Glutamatergic neuron (in vitro differentiated cells): ENCODE measurements at places on chromosomes 4 and X.

DNA sequence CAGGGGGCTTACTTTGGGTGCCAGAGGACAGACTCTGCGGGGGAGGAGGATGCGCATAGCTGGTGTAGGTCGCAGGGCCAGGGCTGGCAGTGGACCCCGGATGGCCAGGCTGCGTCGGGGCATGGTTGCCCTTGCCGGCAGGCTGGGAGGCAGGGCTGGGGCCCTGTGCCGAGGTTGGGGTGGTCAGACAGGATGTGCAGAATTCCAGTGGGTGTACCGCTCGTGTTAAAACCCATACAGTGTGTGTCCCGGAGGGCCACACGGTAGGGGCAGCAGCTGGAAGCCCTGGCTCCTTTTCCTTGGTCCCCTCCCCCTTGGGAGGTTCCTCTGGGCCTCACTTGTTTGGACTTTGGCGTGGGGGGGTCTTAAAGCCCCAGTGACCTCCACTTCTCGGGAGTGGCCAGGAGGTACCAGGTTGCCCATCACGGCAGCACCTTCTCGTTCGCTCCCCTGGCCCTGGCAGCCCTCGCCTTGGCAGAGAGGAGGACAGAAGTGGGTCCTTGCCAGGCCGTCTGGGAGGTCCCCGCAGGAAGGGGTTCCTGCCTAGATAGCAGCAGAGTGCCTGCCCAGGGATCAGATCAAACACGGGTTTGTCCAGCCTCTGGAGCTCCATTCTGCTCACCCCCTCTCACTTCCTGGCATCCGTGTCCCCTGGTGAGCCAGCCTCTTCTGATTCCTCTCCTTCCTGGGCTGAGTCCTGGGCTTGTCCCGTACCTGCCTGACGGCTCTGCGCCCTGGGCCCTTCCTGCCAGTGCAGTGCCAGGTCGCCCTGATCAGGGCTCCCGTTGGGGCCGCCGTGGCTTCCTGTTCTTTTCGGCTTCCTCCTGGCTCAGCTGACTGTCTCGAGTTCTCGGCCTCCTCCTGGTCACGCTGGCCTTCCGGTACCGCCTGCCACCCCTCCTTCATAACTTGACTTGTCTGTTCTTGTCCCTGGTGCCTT is 56.7 kb upstream of the HGFAC start:
- DNase-seq: no peak

GRCh38 chr4:150348079-150348478 is 233.9 kb upstream of the MAB21L2 start:
- no peak for DNase-seq

DNA sequence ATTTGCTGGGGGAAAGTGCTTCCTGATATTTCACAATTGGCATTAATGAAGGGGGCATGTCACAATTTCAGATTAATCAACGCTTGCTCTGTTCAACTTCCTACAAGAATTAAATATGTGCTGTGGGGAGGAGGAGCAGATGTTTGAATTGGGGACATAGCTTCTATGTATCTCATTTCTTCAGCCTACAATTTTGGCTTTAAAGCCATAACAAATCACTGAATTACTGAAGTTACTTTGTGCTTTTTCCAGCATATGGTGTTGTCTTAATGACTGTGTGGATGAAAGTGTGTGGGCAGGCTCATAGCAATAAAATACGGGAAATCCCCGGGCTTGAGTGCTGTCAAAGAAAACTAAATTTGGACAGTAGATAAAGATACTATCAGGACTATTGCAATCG is 813 bp downstream of the TLR7 start:
- no peak for DNase-seq

DNA sequence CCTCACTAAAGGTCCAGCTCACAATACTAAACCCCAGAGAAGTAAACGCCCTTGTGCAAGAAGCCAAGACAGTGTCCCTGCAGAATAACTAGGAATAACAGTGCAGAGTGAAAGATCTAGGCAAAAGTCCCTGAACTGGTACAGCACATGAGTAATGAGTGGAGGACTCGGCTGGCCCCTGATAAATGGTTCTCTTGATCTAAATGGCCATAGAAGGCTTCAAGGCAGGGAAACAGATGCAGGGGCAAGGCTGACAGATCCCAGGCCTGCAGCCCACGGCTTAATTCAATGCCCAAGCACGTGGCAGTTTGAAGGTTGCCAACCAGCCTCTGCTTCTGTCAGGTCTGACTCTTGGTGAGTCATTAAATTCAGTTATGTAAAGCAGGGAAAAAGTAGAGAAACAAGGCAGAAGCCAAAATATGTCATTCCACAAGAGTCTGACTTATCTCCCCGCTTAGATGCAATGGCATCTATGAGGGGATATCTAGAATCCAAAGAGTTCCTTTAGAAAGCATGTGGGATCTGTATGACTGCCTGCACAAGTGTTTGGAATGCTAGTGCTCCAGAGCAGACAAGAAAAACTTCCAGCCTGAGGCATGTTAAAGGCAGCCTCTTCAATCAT is 121.3 kb downstream of the PRDM5 start:
- no peak for DNase-seq

GRCh38 chrX:67614423-67614822 is 70.6 kb downstream of the AR start:
- DNase-seq: no peak

- no peak for DNase-seq
These were observed 107.6 kb downstream of the PDLIM5 start for GRCh38 chr4:94559351-94559806.

- no peak for DNase-seq
These were observed 193.1 kb upstream of the GPC4 start for GRCh38 chrX:133608406-133608805.

- DNase-seq: no peak
These were observed 324.3 kb downstream of the GPAT3 start for GRCh38 chr4:83860200-83860599.

DNA sequence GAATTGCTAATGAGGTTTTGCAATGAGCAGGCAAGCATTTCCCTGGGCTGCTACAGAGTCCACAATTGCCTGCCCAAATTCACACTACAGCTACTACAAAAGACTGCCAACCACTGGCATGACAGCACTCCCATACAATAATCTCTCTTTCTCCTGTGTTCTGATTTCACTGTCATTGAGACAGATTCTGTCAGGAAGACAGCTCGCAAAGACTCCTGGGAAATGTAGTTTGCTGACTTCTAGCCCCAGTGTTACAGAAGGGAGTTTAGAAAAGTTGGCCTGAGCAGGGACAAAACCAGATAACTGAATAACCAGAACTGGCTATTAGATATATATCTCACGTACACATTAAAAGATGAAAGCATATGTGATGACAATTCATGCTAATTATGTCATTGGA is 1231.3 kb upstream of the PRKX start:
- DNase-seq: no peak

- DNase-seq: no peak
These were observed 18.9 kb downstream of the HELQ start for GRCh38 chr4:83436680-83437079.

GRCh38 chrX:110310896-110311295 is 7.0 kb downstream of the AMMECR1 start:
- no peak for DNase-seq

GRCh38 chrX:149682956-149683947 is 28.6 kb upstream of the MAGEA11 start:
- no peak for DNase-seq

DNA sequence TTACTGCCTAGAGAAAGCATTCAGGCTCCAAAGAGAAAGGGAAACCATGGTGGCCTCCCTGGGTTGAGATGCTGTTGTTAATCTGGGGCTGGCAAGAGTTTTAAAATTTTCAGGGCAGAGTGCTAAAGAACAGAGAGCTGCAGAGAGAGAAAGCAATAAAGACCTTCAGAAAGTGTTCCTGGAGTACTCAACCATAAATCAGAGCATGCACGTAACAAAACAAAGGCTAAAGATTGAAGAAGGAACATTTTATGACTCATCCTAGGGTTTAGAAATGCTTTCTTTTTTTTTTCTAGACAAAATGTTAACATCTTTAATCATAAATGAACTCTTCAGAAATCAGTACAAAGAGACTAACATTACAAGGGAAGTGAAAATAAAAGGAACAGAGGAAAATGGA is 562.3 kb upstream of the NDST4 start:
- DNase-seq: no peak

DNA sequence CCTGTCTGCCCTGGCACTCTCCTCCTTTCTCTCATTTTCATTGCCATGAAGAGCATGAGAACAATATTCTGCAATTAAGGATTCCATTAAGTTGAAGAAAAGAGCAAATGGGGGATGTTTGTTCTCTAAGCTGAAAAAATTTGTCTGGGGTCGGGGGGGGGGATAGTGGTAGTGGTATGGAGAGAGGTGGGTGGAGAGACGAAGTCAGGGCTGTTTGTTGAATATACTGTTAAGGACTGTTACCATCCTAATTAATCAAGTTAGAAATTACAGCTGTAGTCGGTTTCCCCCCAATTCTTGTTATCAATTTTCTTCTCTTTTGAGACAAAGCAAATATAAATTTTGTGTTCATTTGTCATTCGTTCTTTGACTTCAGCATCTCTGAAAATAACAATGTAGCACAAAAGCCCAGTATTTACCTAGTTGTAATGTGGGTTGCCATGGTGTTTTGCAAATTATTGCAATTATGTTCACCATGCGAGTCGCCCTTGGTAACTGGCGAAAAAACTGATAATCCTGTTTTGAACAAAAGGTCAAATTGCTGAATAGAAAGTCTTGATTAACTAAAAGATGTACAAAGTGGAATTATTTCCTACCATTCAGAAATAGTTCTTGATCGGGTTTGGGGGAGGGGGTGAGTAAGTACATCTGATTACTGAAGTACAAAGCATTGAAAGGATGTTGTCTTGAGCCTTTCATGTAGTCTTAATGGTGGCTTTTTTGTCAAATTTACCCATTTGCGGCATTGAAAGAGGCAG is 139.1 kb downstream of the ARX start:
- DNase-seq: no peak

DNA sequence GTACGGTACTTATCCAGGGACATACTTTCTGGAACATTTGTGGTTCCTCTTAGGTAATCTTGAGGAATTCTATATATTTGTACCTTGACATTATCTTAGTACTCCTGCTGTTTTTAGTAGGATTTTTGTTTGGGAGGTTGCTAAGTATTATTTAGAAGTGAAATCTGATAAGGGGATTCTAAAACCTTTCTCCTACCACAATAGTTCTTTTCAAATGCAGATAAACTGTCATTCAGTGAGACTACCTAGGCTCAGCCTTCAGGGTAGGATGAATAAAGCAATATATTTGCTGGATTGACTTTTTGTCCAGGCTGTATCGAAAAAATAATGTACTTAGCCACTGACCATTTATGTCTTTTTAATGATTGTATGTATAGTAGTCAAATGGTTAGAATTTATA is 25.4 kb downstream of the DIAPH2 start:
- DNase-seq: no peak

DNA sequence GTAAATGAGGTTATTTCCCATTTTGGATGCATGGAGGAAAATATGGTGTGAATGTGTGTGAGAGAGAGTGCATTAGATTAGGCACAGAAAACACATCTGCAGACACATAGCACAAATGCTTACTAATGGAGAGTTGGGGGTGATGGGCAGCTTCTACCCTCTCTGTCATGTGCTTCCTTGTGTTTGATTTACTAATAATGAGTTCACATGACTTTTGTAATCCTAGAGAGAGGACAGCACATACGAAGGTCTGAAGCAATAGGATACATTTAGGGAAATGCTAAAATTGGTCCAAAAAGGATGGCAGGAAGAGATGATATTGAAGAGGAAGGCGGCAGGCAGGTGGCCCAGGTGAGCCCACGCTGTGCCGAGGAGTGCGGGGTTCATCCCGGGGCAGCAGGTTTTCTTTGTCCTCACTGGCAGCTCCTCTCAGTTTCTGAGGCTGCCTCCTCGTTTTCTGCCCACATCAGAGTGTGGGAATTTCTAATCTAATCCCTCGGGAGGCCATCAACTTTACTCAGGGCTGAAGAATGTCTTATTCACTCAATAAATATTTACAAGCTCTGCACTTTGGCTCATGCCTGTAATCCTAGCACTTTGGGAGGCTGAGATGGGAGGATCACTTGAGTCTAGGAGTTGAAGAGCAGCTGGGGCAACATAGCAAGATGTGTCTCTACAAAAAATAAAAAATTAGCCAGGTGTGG is 15.9 kb upstream of the MAP9 start:
- no peak for DNase-seq

DNA sequence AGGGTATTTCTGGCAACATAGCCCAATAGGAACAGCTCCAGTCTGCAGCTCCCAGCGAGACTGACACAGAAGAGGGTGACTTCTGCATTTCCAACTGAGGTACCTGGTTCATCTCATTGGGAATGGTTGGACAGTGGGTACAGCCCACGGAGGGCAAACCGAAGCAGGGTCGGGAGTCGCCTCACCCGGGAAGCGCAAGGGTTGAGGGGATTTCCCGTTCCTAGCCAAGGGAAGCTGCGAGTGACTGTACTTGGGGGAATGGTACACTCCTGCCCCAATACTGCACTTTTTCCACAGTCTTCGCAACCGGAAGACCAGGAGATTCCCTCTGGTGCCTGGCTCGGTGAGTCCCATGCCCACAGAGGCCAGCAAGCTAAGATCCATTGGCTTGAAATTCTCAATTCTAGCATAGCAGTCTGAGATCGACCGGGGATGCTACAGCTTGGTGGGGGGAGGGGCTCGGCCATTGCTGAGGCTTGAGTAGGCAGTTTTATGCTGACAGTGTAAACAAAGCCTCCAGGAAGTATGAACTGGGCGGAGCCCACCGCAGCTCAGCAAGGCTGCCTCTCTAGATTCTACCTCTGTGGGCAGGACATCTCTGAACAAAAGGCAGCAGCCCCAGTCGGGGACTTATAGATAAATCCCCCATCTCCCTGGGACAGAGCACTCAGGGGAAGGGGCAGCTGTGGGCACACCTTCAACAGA is 14.0 kb upstream of the ADAD1 start:
- DNase-seq: peak; percentile 37

DNA sequence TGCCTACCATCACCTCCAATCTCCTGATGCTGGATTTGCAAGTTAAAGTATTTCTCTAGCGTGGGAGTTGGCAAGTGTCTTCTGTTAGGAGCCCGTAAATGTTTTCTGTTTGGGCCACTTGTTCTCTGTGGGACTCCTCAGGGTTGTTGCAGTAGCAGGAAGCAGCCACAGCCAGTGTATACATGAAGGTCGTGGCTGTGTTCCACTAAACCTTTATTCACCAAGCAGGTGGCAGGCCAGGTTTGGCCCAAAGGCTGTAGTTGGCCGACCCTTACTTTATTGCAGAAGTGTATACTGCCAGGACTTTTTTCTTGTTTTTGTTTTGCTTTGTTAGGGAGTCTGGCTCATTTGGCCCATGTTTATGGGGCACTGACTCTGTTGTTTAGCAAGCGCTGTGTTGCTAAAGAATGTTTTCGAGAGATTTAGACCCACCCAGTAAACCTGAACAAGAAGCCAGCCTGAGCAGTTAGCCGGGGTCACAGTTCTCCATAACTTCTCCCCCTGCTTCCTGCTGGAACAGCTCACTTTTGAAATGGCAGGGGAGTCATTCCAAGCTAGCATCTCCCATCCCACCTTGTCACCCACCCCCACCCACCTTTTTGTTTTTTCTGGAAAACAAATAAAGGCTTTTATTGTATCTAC is 58.8 kb downstream of the SHROOM2 start:
- DNase-seq: no peak

GRCh38 chr4:181319629-181320028 is 923.6 kb upstream of the TENM3 start:
- DNase-seq: no peak

DNA sequence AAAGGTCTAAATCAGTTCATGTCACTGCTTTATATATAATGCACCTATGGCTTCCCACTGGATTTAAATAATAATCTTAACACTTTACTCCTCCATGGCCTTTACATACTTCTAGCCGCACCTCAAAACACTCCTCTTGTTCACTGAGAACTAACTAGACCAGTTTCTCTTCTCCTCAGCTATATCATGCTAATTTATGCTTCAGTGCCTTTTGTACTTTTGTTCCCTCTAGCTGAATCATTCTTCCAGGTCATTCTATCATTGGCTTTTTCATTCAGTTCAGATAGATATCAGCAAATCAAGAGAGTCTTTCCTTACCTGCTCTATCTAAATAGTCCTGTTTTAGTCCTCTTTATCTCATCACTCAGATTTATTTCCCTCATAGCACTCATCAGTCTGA is 64.2 kb downstream of the TET2 start:
- DNase-seq: no peak
